Activated CD8-positive, alpha-beta memory T cell treated with anti-CD3 and anti-CD28 coated beads for 4 hours (primary cell): ENCODE measurements at places on chromosomes 3 and 15.

GRCh38 chr3:138569090-138569489, 25.0 kb downstream of the CEP70 start:
- DNase-seq: no peak

DNA sequence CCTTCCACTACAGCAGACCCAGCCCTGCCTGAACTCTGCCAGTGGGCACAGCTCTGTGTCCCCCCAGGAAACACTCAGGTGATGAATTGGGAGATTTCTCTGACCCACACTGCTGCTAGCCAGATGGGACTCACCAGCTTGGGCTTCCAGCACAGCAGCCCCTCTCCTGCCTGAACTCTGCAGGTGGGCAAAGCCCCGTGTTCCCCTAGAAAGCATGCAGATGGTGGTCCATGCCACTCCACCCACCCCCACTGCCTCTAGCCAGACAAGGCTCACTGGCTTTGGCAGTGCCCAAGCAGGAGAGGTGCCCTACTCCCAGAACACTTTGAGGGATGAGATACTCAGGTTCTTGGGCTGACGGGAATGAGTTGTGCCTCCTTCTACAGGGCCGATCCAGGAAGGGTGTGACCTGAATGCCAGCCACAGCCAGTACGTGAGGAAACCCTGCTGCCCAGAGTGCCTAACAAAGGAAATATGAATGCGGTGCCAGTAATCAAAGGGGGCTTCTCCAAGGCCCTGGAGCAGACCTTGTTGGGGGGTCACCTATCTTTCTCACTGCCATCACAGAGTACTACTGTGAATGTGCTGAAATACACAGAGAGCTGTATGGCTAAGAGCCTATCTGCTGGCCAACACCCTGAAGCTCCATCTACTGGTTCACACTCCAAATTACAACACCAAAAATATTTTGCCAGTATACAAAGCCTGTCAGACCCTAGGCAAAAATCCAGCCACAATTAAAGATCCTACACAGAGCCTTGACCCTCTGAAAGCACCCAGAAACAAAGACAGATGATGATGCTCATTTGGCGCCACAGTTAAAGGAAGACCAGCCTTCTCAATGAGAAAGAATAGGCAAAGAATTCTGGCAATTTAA, 61.9 kb downstream of the BTLA start:
- no peak for DNase-seq

DNA sequence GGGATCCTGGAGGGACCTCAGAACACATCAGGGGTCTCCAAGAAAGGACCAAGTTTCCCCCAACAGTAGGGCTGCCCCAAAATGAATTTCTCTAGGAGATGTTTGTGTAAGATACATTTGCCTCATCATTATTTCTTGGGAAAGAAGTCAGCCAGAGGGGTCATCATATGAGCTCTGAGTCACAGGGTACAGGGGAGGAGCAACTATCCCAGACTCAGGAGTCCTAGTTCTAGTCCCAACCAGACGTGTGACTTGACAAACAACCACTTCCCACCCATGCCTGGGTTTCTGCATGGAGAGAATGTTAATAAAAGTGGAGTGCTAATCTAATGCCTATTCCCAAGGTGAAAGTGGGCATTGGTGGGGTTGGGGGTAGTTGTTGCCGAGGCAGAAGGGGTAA, 144.1 kb downstream of the ALDH1A2 start:
- DNase-seq: no peak

- DNase-seq: no peak
Measured at GRCh38 chr3:147807776-147808175, 398.6 kb downstream of the ZIC1 start.

GRCh38 chr3:185880600-185880999, 55.8 kb upstream of the IGF2BP2 start:
- DNase-seq: no peak

GRCh38 chr3:4756855-4757574, 222.2 kb upstream of the BHLHE40 start:
- no peak for DNase-seq

DNA sequence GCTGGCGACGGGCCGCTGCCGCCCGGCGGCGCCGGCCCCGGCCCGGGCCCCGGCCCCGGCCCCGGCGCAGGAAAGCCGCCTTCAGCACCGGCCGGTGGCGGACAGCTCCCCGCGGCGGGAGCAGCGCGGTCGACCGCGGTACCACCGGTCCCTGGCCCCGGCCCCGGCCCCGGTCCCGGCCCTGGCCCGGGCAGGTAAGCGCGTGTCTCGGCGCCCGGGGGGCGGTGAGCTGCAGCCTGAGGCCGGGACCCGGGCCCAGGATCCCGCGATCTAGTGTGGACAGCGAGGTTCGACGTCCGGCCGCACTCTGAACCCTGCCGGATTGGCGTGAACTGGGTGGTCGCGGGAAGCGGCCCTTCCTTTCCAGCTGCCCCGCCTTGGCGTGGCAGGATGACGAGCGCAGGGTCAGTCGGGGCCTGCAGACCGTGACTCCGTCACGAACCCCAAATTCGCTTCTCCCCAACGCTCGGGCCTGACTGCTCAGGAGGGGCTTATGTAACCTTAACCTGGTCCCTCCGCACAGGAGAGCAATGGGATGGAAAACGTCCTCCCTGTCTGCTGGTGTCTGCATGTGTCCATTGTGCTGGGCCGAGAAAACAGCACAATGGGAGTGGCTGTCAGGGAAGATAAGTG, 472 bp downstream of the BSN start:
- no peak for DNase-seq

DNA sequence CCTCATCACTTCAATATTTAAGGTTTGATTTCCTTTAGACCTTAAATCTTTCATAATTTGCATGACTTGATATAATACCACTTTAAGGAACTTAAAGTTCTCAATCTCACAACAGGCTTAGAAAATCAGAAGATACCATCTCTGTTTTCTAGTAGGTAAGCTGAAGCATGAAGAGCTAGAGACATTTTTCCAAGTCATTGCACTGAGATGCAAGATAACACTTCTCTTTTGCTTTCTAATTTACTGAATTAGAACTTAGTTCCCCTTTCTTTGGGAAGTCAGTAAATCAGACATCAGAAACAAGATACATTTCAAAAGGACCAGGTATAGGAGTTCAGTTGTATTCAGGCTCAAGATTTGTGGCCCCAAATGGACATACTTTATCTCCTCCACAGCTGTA, 79.7 kb downstream of the DZIP3 start:
- no peak for DNase-seq

GRCh38 chr3:118151164-118151563, 883.5 kb downstream of the IGSF11 start:
- DNase-seq: no peak

- DNase-seq: no peak
Measured at GRCh38 chr3:55362210-55362960, 124.7 kb downstream of the WNT5A start.

DNA sequence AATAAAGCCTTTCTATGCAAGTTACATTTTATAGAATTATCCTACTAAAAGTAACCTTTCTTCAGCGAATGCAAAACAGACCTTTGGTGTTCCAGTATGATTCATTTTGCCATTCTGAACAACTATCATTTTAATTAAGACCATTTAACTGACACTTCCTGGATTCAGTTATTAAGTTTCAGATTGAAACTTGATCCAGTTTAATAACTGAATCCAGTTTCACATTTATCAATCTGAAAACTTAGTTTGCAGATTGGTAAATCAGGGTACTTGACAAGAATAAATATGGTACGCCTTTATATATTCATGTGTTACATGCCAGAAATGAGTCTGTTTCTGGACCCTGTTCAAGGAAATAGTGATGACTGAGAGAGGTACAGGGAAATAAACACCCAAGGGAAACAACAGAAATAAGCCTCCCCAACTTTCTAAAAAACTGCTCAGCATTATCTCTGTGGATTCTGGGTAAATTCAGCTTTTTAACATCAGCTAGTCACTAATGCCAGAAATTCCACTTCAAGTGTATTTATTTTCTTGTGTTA, 23.3 kb upstream of the NFKBIZ start:
- DNase-seq: no peak

- DNase-seq: no peak
Measured at GRCh38 chr15:34603095-34603494, 19.6 kb upstream of the GOLGA8B start.

DNA sequence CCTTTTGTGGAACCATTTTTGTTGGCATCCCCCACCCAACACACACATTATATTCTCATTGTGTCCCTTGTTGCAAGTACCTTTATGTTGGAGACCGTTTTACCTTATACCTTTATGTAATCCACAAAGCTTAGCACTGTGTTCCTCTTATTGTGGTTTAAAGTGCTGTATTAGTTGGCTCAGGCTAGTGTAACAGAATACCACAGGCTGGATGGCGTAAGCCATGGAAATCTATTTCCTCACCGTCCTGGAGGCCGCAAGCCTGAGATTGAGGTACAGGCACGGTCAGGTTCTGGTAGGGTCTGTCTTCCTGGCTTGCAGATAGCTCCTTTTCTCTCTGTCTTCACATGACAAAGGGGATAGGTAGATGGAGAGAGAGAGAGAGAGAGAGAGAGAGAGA, 302.8 kb downstream of the ROBO2 start:
- no peak for DNase-seq

- no peak for DNase-seq
Measured at GRCh38 chr3:72185549-72186399, 400.8 kb upstream of the PROK2 start.

- no peak for DNase-seq
Measured at GRCh38 chr15:98614681-98615080, 33.7 kb upstream of the IGF1R start.
